ENCODE measurements at places on chromosomes 5 and 9.

GRCh38 chr9:96020792-96021550, 145.5 kb downstream of the ERCC6L2 start:
- H3K36me3 ChIP-seq = no peaks in the 10 kb centered on the region
- H3K27me3 ChIP-seq = peaks cover 72% of the 10 kb centered on the region
- H3K4me1 ChIP-seq = peaks cover 16% of the 10 kb centered on the region
- peak overlapping the region; percentile 73 for H3K4me3 ChIP-seq
- peak; percentile 39 for DNase-seq
- no peak overlapping the region for H3K27ac ChIP-seq

DNA sequence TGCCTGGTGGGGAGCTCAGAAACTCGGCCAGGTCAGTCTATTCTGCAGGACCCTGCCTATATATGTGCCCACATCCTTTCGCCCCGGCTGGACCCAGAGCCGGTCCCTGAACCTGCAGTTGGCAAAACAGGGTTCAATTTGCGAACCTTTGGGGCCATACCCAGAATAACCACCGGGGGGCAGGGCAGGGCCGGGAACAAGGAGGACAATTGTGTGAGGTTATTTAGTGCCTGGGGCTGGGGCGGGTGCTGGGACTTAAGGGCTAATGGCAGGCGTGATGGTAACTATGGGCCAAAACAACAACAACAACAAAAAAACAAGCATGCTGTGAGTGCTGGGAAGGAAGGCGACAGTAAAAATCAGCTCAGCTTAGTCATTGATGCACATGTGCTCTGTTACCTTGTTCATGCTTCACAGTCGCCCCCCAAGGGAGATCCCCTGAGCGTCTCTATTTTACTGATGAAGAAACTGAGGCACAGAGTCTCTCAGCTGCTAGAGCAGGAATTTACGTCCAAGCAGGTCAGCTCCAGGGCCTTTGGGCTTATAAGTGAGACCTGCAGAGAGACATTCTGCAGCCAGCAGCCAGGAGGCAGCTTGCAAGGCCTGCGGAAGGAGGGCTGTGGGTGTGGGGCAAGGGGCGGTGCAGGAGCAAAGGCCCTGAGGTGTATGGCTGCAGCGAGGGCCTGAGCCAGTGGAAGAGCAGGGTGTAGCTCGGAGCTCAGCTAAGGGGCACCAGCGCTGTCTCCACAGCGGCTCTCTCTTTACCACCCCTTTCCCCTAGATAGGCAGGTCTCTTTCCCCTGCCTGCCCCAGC, 106.0 kb downstream of the PHF2 start:
- no peak overlapping the region for H3K4me3 ChIP-seq
- DNase-seq = peak; percentile 94
- H3K4me1 ChIP-seq = peaks cover 3% of the 10 kb centered on the region
- no peaks in the 10 kb centered on the region for H3K27me3 ChIP-seq

DNA sequence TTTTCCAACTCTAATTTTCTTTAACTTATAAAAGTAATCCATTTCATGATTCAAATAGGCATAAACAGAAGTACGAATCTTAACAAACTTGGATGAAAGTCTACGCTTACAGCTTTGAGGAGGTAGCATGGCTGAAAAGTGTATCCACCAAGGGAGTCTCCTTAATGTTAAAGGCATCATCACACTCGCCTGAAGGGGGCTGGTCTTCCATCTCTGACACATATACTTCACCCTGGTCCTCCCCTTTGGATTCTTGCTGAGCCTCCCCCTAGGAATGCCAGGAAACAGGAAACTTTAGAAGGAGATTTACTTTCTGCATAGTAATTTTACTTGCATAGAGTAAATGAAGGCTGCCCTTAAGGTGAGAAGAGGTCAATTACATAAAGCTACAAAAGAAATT, 10.3 kb upstream of the NME5 start:
- no peaks in the 10 kb centered on the region for H3K27me3 ChIP-seq
- DNase-seq = no peak
- no peak overlapping the region for H3K27ac ChIP-seq
- H3K4me3 ChIP-seq = no peak overlapping the region

DNA sequence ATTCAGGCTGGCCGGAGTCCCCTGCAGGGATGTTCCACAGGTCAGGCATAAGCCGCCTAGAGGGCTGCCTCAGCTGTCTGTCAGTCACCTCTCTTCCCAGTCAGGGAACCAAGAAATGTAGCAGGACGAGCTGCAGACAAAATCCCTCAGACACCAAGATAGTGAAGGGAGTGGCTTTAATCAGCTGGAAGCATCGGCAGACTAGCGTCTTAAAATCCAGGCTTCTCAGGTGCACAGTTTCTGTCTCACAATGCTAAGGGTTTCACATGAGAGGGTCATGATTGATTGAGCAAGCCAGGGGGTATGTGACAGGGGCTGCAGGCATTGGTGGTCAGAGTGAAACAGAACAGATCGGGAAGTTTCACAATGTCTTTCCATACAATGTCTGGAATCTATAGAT, 247.2 kb downstream of the CDH10 start:
- peaks cover 3% of the 10 kb centered on the region for H3K27me3 ChIP-seq
- H3K36me3 ChIP-seq = peaks cover 24% of the 10 kb centered on the region
- H3K4me1 ChIP-seq = no peaks in the 10 kb centered on the region

DNA sequence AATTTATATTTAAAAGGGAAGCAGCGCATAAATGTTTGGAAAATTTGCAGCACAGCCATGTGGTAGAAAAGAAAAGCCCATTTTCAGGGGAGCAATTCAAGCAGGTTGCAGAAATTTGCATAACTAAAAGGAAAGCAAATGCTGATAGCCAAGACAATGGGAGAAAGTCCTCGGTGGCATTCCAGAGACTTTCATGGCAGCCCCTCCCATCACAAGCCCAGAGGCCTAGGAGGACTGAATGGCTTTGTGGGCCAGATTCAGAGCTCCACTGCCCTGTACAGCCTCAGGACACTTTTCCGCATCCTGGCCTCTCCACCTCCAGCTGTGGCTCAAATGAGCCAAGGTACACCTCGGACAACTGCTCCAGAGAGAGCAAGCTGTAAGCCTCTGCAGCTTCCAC, 462.9 kb downstream of the CDK5RAP2 start:
- no peak overlapping the region for H3K27ac ChIP-seq
- H3K4me3 ChIP-seq = no peak overlapping the region
- H3K27me3 ChIP-seq = no peaks in the 10 kb centered on the region
- peak; percentile 26 for DNase-seq
- H3K36me3 ChIP-seq = peaks cover 45% of the 10 kb centered on the region

GRCh38 chr5:154243736-154244135, 53.2 kb downstream of the GALNT10 start:
- H3K4me1 ChIP-seq = peaks cover 29% of the 10 kb centered on the region
- no peaks in the 10 kb centered on the region for H3K27me3 ChIP-seq
- DNase-seq = no peak
- H3K36me3 ChIP-seq = no peaks in the 10 kb centered on the region
- H3K4me3 ChIP-seq = no peak overlapping the region

- no peaks in the 10 kb centered on the region for H3K36me3 ChIP-seq
- no peaks in the 10 kb centered on the region for H3K27me3 ChIP-seq
- no peak overlapping the region for H3K4me3 ChIP-seq
- peaks cover 34% of the 10 kb centered on the region for H3K4me1 ChIP-seq
- DNase-seq = no peak
- no peak overlapping the region for H3K27ac ChIP-seq
Observed at GRCh38 chr5:169013208-169013728, 287.7 kb downstream of the SLIT3 start.

GRCh38 chr5:132668706-132669454, 4.9 kb upstream of the IL4 start:
- peaks cover 9% of the 10 kb centered on the region for H3K4me1 ChIP-seq
- H3K27me3 ChIP-seq = no peaks in the 10 kb centered on the region
- no peak for DNase-seq
- no peak overlapping the region for H3K27ac ChIP-seq

DNA sequence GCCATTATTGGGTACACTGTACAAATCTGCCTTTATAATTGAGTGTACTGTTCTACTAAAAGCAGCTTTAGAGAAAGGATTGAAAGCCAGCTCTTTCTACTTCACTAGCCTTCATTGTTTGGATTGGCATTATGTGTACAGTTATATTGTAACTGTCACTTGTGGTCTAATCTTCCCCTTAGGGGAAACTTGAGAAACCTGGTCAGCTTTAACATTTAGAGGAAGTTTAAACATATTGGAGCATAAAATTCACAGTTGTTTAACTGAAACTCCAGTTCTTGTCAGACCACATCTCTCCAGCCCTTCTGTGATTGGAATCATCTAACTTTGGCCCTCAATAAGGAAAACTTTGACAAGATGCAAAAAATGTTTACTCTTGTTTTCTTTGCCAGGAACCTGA, 24.6 kb downstream of the PIK3R1 start:
- H3K36me3 ChIP-seq = no peaks in the 10 kb centered on the region
- H3K4me1 ChIP-seq = peaks cover 27% of the 10 kb centered on the region
- no peak overlapping the region for H3K27ac ChIP-seq
- no peak overlapping the region for H3K4me3 ChIP-seq
- no peak for DNase-seq

GRCh38 chr5:120255214-120255613, 208.9 kb upstream of the PRR16 start:
- no peak overlapping the region for H3K4me3 ChIP-seq
- H3K27me3 ChIP-seq = no peaks in the 10 kb centered on the region
- DNase-seq = no peak
- H3K4me1 ChIP-seq = peaks cover 9% of the 10 kb centered on the region
- H3K27ac ChIP-seq = no peak overlapping the region

DNA sequence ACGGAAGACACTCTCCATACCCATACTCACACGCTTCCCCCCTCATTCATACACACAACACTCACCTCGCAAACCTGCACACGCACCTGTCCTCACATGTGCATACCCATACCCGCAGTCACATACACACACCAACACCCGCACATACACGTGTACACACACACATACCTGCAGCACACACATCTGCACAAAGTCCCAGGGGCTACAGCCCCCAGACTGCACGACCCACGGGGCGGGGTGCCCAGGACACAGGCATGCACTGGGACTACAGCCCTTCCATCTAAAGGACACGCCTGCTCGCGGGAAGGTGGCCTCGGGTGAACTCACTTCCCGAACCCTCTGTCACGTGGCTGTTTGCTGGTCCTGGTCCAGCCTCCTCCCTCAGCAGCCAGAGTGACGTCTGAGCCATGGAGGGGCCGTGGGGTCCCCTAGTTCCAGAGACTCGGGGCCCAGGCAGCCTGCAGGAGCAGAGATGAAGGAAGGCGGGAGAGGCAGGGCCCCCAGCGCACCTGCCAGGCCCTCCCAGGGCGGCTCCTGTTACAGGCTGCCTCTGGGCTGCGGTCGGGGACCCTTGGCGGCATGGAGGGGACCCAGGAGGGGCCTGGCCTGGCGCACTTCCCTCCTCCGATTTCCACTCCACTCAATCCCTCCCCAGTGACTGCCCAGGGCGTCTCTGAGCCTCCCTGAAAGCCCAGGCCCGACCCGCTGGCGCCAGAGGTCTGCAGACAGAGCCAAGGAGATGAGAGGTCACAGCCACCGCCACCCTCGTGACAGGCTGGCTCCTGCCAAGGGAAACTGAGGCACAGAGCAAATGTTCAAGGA, 8.1 kb downstream of the SLC12A7 start:
- H3K27me3 ChIP-seq = no peaks in the 10 kb centered on the region
- DNase-seq = no peak
- H3K4me1 ChIP-seq = peaks cover 69% of the 10 kb centered on the region
- no peaks in the 10 kb centered on the region for H3K36me3 ChIP-seq

GRCh38 chr5:59661954-59662615, 231.4 kb downstream of the PDE4D start:
- no peaks in the 10 kb centered on the region for H3K27me3 ChIP-seq
- no peak overlapping the region for H3K4me3 ChIP-seq
- peaks cover 33% of the 10 kb centered on the region for H3K4me1 ChIP-seq
- peak overlapping the region; percentile 34 for H3K27ac ChIP-seq

GRCh38 chr5:160573318-160573717, 151.7 kb downstream of the PTTG1 start:
- H3K4me1 ChIP-seq = no peaks in the 10 kb centered on the region
- no peak overlapping the region for H3K27ac ChIP-seq
- DNase-seq = no peak
- no peak overlapping the region for H3K4me3 ChIP-seq

- H3K27ac ChIP-seq = no peak overlapping the region
- H3K4me3 ChIP-seq = no peak overlapping the region
- no peak for DNase-seq
- H3K4me1 ChIP-seq = peaks cover 5% of the 10 kb centered on the region
Observed at GRCh38 chr5:158513490-158514318, 586.0 kb downstream of the EBF1 start.

DNA sequence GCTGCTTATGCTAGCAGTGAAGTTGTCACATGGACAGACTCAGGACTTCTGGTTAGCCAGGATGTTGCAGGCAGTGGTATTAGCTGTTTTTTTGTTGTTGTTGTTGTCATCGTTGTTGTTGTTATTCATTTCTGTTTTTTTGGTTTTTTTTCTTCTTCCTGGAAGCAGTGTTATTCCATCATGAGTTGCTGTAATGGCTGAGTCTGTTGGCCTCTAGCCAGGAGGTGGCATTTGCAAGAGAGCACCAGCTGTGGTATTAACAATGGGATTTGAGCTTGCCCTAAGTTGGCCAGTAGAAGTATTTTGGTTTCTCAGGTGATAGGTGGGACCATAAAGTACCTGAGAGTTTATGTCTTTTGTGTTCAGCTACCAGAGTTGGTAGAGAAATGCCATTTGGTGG, 561.1 kb downstream of the KCTD16 start:
- H3K36me3 ChIP-seq = peaks cover 12% of the 10 kb centered on the region
- no peak overlapping the region for H3K4me3 ChIP-seq
- DNase-seq = no peak
- peaks cover 6% of the 10 kb centered on the region for H3K4me1 ChIP-seq
- no peaks in the 10 kb centered on the region for H3K27me3 ChIP-seq
- H3K27ac ChIP-seq = no peak overlapping the region

DNA sequence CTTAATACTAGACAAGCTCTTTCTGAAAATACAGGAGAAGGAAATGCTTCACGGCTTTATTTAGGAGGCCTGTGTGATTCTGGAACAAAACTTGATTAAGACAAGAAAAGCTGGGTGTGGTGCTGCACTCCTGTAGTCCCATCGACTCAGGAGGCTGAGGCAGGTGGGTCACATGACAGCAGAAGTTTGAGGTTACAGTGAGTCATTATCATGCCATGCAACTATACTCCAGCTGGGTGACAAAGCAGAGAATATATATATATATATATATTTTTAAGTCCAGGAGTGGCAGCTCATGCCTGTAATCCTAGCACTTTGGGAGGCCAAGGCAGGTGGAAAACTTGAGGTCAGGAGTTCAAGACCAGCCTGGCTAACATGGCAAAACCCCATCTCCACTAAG, 33.1 kb upstream of the SPIN1 start:
- H3K4me3 ChIP-seq = no peak overlapping the region
- no peak for DNase-seq
- no peak overlapping the region for H3K27ac ChIP-seq
- no peaks in the 10 kb centered on the region for H3K27me3 ChIP-seq

- H3K4me1 ChIP-seq = peaks cover 37% of the 10 kb centered on the region
- no peaks in the 10 kb centered on the region for H3K36me3 ChIP-seq
- H3K4me3 ChIP-seq = no peak overlapping the region
- no peaks in the 10 kb centered on the region for H3K27me3 ChIP-seq
- DNase-seq = no peak
- H3K27ac ChIP-seq = no peak overlapping the region
Observed at GRCh38 chr5:14743601-14744295, 79.2 kb downstream of the OTULIN start.

GRCh38 chr9:8241201-8241600, 441.6 kb upstream of the DMAC1 start:
- peaks cover 3% of the 10 kb centered on the region for H3K4me1 ChIP-seq
- H3K4me3 ChIP-seq = no peak overlapping the region
- 0 out of 2 replicates have a peak overlapping the region, but pooled peaks have one; percentile 21 for H3K27ac ChIP-seq
- DNase-seq = no peak
- H3K27me3 ChIP-seq = no peaks in the 10 kb centered on the region
- H3K36me3 ChIP-seq = no peaks in the 10 kb centered on the region

GRCh38 chr5:150021491-150022157, 21.1 kb downstream of the HMGXB3 start:
- H3K4me3 ChIP-seq = peak overlapping the region; percentile 24
- peaks cover 78% of the 10 kb centered on the region for H3K36me3 ChIP-seq
- H3K27me3 ChIP-seq = no peaks in the 10 kb centered on the region
- H3K4me1 ChIP-seq = peaks cover 27% of the 10 kb centered on the region
- peak; percentile 20 for DNase-seq

Data from WTC11 (cell line).